ENCODE measurements at places on chromosomes 1 and 21. TPM values are rescaled to one million over a fixed set of nuclear protein-coding genes. Genes with fewer than 3 reads are reported as not detected.

Gene CR1L
- total RNA-seq: not detected

Gene ZDHHC18
- total RNA-seq: 11.2 TPM

Gene ITLN1
- not detected for total RNA-seq

Gene URB2
- total RNA-seq: 6.0 TPM

Gene SH3BP5L
- total RNA-seq: 24.0 TPM

Gene FAM167B
- total RNA-seq: 0.66 TPM

Gene FYB2
- total RNA-seq: not detected

Gene F13B
- not detected for total RNA-seq
